Midbrain (tissue), 1 donor: ENCODE measurements at places on chromosomes 3 and 15.

- DNase-seq: no peak
Measured at GRCh38 chr3:82044930-82045705, 283.7 kb upstream of the GBE1 start.

GRCh38 chr3:140898340-140899180 is 43.1 kb upstream of the SLC25A36 start:
- peak; percentile 29 for DNase-seq

GRCh38 chr15:40238532-40239403 is at the start of gene PAK6:
Gene PAK6 (plus strand): TSS chr15:40239063. CDS start chr15:40264786, 25,723 bp downstream.
- DNase-seq: peak; percentile 14

- no peak for DNase-seq
Measured at GRCh38 chr3:121690777-121691405, 30.2 kb upstream of the HCLS1 start.

DNA sequence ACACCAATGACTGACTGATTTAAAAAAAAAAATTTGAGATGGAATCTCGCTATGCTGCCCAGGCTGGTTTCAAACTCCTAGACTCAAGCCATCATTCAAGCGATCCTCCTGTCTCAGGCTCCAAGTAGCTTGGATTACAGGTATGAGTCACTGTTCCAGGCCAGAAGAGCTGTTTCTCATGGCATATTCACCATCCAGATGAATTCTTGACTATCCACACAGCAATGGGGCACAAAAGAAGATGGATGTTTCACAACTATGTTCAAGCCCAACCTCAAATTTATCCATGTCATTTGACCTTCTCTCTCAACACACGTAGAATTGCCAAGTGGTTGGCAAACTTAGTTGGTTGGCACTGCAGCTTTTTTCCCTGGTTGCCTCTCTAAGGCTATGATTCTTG is 40.6 kb downstream of the PRICKLE2 start:
- DNase-seq: no peak
